Nephron progenitor cell (in vitro differentiated cells): ENCODE measurements at places on chromosomes 12 and 14.

GRCh38 chr12:88142610-88142991 is 494 bp downstream of the TMTC3 start:
- H3K36me3 ChIP-seq = peaks cover 21% of the 10 kb centered on the region
- H3K27me3 ChIP-seq = no peaks in the 10 kb centered on the region
- DNase-seq = peak; percentile 38
- peak overlapping the region; percentile 95 for H3K4me3 ChIP-seq
- H3K27ac ChIP-seq = peak overlapping the region; percentile 88

DNA sequence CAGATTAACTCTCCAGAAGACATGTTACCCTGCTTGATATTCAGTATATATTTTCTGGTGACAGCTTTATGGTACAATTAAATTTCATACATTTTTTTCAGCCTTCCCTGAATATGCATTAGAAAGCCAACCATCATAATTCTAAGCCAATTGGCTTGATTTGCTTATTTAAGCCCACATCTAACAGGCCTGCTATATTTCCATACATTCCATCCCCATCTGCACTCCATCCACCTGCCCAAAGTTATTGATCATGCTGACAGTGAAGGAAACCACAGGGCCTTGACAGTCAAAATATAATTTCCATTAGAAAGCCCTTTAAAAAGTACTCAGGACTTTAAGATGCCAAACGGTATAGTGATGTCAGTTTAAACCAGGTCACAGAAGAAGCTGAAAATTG is 164.3 kb downstream of the GXYLT1 start:
- no peaks in the 10 kb centered on the region for H3K27me3 ChIP-seq
- H3K4me3 ChIP-seq = no peak overlapping the region
- H3K36me3 ChIP-seq = peaks cover 15% of the 10 kb centered on the region
- H3K27ac ChIP-seq = no peak overlapping the region
- DNase-seq = no peak

DNA sequence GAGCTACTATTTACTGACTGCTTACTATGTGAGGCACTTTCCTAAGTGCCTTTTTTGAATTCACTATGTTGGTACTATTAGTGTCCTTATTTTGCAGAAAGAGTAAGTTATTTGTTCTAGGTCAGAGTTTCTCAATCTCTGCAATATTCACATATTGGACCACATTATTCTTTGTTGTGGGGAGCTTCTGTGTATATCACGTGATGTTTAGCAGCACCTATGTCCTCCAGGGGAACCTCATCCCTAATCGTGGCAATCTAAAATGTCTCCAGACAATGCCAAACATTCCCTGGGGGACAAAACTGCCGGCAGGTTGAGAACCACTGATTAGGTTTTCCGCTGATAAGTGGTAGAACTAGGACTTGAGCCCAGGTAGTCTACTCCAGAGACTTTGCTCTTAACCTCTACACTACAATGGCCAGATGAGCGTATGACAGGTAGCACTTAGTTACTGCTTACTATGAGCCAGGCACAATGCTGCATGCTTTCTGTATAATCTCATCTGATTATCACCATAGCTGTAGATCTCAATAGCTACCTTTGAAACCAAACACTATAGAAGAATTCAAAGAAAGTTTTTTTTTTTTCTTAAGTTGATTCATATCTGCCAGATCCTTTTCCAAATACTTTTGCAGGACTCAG is 38.9 kb downstream of the NELL2 start:
- peaks cover 3% of the 10 kb centered on the region for H3K27me3 ChIP-seq
- no peak for DNase-seq
- no peaks in the 10 kb centered on the region for H3K4me1 ChIP-seq
- H3K27ac ChIP-seq = no peak overlapping the region
- no peak overlapping the region for H3K4me3 ChIP-seq

- DNase-seq = no peak
- H3K4me1 ChIP-seq = peaks cover 25% of the 10 kb centered on the region
- no peak overlapping the region for H3K4me3 ChIP-seq
- peak overlapping the region; percentile 21 for H3K27ac ChIP-seq
- peaks cover 4% of the 10 kb centered on the region for H3K27me3 ChIP-seq
These were observed 33.7 kb upstream of the TTC7B start for GRCh38 chr14:90849787-90850444.

GRCh38 chr12:27733052-27733656 is 22.5 kb downstream of the MRPS35 start:
- H3K36me3 ChIP-seq = peaks cover 52% of the 10 kb centered on the region
- no peak overlapping the region for H3K4me3 ChIP-seq
- H3K27ac ChIP-seq = no peak overlapping the region
- no peaks in the 10 kb centered on the region for H3K27me3 ChIP-seq

DNA sequence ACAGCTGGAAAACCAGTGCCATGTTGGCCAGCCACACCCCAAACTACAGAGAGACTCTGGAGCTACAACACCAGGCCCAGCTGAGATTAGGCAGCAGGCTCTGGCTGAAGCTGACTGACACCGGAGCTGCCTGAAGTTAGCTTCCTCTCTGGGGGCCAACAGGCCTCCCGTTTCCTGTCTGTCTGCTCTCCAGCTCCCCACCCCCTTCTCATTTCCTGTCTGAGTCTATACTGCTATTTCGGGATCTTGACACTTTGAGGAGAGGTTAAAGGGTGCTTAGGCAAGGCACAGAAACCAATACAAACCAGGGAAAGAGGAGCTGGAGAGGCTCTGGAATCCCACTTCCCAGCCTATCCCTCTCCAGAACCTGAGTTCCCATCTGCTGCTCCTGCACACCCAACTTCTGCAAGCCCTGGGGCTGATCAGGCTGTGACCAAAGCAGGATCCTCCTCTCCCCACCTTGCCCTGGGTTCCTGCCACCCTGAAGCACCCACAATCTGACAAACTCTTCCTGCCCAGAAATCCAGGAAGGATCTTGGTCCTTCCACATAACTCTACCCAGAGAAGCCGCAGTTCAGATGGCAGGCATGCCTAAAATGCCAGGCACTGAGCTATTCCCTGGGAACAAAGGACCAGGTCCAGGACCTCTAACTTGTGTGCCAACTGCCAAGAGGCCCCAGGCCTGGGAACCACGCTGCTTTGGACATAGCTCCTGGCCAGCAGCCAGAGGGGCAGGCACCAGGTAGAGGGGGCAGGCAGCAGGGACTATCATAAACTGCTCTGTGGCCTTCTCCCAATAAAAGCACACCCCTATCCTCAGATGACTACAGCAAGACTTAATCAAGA is 39.9 kb downstream of the PRPF40B start:
- H3K36me3 ChIP-seq = peaks cover 35% of the 10 kb centered on the region
- peak overlapping the region; percentile 99 for H3K27ac ChIP-seq
- no peaks in the 10 kb centered on the region for H3K27me3 ChIP-seq

DNA sequence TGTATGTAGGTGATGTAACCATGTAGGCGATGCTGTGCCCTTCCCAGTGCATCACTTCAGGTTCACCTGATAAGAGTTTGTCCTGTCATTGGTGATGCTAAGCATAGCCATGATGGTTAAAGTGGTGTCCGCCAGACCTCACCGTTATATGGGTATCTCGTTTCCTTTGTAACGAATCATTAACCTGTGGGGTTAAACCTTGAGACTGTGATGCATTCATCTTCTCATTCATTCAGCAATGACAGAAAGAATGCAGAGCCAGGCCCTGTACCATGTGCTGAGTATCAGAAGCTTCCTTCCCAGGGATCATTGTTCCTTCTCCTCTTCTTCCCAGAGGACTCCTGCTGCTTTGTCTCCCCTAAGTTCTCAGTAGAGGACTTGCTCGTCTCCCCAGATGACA is 84.9 kb downstream of the CCDC60 start:
- H3K4me3 ChIP-seq = no peak overlapping the region
- no peak for DNase-seq
- H3K27ac ChIP-seq = no peak overlapping the region
- no peaks in the 10 kb centered on the region for H3K4me1 ChIP-seq
- peaks cover 11% of the 10 kb centered on the region for H3K27me3 ChIP-seq

- DNase-seq = no peak
- no peaks in the 10 kb centered on the region for H3K36me3 ChIP-seq
- H3K4me1 ChIP-seq = peaks cover 5% of the 10 kb centered on the region
- H3K27ac ChIP-seq = no peak overlapping the region
These were observed 58.8 kb downstream of the OTX2 start for GRCh38 chr14:56751471-56751870.

DNA sequence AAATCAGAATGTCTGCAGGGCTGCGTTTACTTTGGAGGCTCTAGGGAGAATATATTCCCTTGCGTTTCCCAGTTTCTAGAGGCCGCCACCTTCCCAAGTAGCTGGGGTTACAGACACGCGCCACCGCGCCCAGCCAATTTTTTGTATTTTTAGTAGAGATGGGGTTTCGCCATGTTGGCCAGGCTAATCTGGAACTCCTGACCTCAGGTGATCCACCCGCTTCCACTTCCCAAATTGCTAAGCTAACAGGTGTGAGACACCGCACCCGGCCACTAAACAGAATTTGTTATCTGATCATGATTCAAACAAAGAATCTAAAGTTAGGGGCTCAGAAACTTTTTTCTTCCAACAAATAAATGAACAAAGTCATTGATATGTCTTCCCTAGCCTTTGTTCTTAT is 114.6 kb downstream of the PPHLN1 start:
- H3K27ac ChIP-seq = no peak overlapping the region
- H3K4me1 ChIP-seq = no peaks in the 10 kb centered on the region
- H3K4me3 ChIP-seq = no peak overlapping the region
- no peaks in the 10 kb centered on the region for H3K27me3 ChIP-seq

DNA sequence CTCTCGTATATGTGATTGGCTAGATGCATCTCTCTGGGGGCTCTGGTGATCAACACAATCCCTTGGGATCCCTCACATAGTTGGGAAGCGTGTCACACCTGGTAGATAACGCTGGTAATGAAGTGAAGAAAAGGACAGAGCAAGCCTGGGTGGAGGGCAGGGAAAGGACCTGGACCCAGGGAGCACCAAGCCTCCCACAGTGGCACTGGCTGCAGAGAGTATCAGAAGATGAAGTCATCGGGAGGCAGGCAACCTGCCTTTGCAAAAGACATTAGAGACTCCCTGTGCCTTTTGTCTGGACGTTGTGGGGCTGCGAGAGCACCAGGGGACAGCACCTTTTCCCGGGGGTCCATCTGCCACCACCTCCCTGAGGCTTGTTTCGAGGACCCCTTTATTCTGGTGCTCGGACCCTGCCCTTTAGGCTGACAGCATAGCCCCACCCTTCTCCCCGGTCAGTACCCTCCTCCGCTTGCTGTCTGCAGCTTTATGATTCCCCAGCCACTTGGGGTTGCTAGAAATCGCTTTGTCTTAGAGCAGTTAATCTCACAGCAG is 116.4 kb downstream of the EML1 start:
- H3K27me3 ChIP-seq = peaks cover 3% of the 10 kb centered on the region
- H3K4me1 ChIP-seq = peaks cover 10% of the 10 kb centered on the region
- H3K4me3 ChIP-seq = no peak overlapping the region
- H3K36me3 ChIP-seq = peaks cover 51% of the 10 kb centered on the region

- H3K4me1 ChIP-seq = no peaks in the 10 kb centered on the region
- H3K4me3 ChIP-seq = no peak overlapping the region
- H3K36me3 ChIP-seq = peaks cover 41% of the 10 kb centered on the region
These were observed 11.6 kb downstream of the ATP6V0A2 start for GRCh38 chr12:123723765-123724164.

- H3K4me1 ChIP-seq = no peaks in the 10 kb centered on the region
- H3K36me3 ChIP-seq = peaks cover 33% of the 10 kb centered on the region
- no peak overlapping the region for H3K4me3 ChIP-seq
- DNase-seq = no peak
These were observed 583.7 kb upstream of the LRFN5 start for GRCh38 chr14:41022932-41023331.

GRCh38 chr12:50302686-50303085 is 19.4 kb upstream of the LIMA1 start:
- H3K4me1 ChIP-seq = no peaks in the 10 kb centered on the region
- no peak for DNase-seq
- no peak overlapping the region for H3K4me3 ChIP-seq
- no peaks in the 10 kb centered on the region for H3K36me3 ChIP-seq
- no peak overlapping the region for H3K27ac ChIP-seq
